ENCODE measurements at places on chromosomes 1 and 21.
A peak's percentile ranks its signal among the peaks of the same experiment; 100 is the strongest.

- peak; percentile 26 for DNase-seq
Measured at GRCh38 chr1:25504706-25505595, 38.5 kb upstream of the LDLRAP1 start.

DNA sequence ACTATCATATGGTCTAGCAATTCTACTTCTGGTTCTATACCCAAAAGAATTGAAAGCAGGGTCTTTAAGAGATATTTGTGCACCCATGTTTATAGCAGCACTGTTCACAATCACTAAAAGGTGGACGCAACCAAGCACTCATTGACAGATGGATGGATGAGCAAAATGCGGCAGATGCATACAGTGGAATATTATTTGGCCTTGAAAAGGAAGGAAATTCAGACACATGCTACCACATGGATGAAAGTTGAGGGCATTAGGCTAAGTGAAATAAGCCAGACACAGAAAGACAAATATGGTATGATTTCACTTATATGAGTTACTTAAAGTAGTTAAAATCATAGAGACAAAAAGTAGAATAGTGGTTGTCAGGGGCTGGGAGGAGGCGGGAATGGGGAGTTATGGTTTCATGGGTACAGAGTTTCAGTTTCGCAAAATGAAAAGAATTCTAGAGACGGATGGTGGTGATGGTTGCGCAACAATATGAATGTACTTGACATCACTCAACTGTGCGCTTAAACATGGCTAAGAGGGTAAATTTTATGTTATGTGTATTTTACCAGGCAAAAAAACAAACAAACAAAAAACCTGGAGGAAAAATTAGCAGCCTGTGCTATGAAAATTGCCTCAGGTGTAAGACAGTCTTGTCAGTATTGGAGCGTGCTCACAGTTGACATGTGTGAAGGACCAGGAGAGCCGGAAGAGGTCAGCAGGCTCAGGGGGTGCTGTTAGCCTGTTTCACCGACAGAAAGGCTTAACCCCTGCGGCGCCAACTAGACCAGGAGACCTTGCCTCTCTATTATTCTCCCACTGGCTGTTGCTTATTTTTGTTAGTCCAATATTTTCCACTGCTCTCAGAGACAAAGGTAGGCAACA lies 26.5 kb downstream of the CD247 start:
- no peak for DNase-seq

GRCh38 chr1:181429462-181429861 lies 53.9 kb upstream of the CACNA1E start:
- DNase-seq: no peak

GRCh38 chr1:153841463-153841994 lies 66.3 kb downstream of the SLC27A3 start:
- DNase-seq: peak; percentile 79

- no peak for DNase-seq
Measured at GRCh38 chr1:185312361-185313138, 4.5 kb downstream of the IVNS1ABP start.

- DNase-seq: peak; percentile 72
Measured at GRCh38 chr1:41416552-41417334, 55.5 kb downstream of the FOXO6 start.

DNA sequence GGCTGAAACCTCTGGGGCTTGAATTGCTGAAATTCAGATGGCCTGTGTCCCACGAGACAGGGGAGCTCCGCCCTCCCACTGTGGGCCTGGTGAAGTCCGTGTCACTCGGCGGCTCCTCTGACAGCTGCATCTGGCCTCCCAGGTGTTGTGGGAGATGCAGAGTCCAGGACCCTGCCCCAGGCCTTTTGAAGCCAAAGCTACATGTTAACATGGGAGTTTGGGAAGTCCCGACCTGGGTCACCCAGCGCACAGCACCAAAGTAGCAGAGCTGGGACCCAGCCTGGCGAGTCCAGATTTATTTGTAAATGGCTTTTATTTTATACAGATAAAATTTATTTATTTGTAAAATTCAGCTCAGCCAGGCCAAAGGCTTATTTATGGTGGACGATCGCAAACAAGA lies 28.9 kb downstream of the SLC37A1 start:
- no peak for DNase-seq

- DNase-seq: no peak
Measured at GRCh38 chr1:177646757-177647730, 322.8 kb downstream of the SEC16B start.

DNA sequence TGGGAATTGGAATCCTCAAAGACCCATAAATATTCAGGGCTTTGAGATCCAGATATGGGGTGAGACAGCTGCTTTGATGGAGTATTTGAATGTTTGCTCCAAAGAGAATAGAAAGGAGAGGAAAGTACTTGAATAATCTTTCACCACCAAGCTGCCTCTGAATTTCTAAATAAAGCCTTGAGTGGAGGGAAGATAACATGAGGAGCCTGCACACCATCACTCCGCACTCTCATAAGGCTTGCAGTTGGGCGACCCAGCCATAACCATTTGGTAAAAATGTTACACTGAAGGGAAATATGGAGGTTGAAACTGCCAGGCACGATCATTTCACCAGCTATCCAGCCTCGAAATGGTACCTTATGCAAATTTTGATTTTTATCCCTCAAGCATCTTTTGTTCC lies 38.4 kb downstream of the VCAM1 start:
- DNase-seq: no peak

DNA sequence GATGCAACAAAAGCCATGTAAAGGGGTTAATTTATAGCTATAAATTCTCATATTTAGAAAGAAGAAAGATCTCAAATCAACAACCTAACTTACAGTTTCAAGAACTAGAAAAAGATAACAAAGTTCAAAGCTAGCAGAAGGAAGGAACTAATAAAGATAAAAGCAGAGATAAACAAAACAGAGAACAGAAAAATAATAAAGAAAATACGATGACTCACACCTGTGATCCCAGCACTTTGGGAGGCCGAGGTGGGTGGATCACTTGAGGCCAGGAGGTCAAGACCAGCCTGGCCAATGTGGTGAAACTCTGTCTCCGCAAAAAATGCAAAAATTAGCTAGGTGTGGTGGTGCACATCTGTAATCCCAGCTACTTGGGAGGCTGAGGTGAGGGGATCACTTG lies 12.4 kb upstream of the TMEM183A start:
- DNase-seq: no peak

GRCh38 chr1:119003413-119004128 lies 15.4 kb upstream of the TBX15 start:
- DNase-seq: no peak

- no peak for DNase-seq
Measured at GRCh38 chr21:45562965-45563364, 20.7 kb upstream of the SLC19A1 start.

GRCh38 chr1:225347123-225347683 lies 80.6 kb downstream of the LBR start:
- DNase-seq: no peak

DNA sequence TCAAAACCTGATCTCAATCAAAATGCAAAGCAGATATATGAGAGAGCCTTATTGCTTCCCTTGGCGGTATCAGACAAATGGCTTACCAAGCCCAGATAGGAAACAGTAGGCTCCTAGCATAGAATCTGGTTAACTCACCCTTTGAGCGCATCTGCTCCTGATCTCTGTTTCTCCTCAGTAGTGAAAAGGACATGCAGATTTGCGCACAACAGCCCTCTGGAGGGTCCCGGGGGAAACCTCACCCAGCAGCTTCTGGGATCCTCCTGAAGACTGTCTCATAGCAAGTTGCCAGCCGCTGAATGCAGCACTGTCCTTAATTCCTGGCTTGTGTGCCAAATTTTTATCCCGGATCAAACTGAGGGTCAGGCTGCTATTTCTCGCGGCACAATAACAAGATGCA lies 192.2 kb downstream of the FASLG start:
- peak; percentile 15 for DNase-seq

Data from fibroblast of mammary gland (primary cell).